CD4-positive, alpha-beta T cell treated with Interleukin-1 beta for 1 hour (primary cell): ENCODE measurements at places on chromosomes 3 and 15.

- DNase-seq, result no peak
These were observed 23.8 kb downstream of the NIPA1 start for GRCh38 chr15:22810033-22810852.

- DNase-seq, result no peak
These were observed 19.6 kb upstream of the TIPARP start for GRCh38 chr3:156654834-156655233.

GRCh38 chr3:127105587-127105986 is 87.3 kb upstream of the PRR23E start:
- no peak for DNase-seq

GRCh38 chr3:13715167-13715954 is 164.5 kb downstream of the WNT7A start:
- no peak for DNase-seq

DNA sequence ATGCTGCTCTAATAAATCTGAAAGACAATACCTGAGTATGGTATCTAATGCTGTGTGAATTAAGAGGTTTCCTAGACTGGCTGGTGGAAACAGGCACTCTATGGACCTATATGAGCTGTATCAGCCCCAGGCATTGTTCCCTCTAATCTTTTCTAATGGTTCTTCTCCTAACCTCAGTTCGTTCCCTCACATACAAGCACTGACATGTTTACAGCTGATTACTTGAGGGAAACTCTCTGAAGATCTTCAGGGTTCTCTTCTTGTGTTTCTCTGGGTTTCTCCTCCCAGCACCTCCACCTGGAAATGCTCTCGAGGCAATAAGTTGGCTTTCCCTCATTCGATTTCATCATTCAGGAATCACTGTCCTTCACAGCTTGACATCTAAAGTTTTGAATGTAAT is 52.9 kb downstream of the KLF15 start:
- no peak for DNase-seq

DNA sequence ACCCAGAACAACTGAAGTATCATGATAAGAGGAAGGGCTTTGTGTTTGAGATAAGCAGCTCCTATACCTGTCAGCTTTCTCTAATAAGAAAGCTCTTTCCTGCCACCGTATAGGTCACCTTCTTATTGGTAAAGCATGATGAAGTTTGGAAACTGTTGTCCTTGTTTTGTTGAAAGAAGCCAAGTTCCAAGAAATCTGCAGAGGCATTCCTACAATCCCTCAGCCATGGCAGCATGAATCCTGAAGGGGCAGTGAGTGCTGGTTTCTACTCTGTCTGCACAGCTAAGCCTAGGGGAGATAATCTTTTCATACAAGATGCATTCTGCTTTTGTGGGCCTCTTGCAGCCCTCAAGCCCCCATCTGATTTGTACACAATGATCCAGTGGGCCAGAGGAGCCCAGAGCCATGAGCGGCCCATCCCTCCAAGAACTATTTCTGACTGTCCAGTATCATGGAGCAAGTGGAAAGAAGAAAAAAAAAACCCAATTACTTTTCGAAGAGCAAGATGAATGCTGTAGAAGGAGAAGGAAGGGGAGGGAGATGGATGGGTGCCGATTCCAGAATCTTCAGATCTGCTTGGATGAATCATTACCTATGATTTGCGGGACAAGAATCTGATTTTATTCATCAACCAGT is 1.9 kb upstream of the THBS1 start:
- DNase-seq, result no peak
